ENCODE measurements at places on chromosomes 13 and 19.

- no peak overlapping the region for H3K4me3 ChIP-seq
- no peaks in the 10 kb centered on the region for H3K27me3 ChIP-seq
- H3K4me1 ChIP-seq = peaks cover 19% of the 10 kb centered on the region
Measured at GRCh38 chr19:39356073-39356472, 13.9 kb downstream of the SAMD4B start.

- H3K4me3 ChIP-seq = no peak overlapping the region
- peaks cover 27% of the 10 kb centered on the region for H3K36me3 ChIP-seq
- H3K27me3 ChIP-seq = no peaks in the 10 kb centered on the region
- DNase-seq = peak; percentile 72
- peak overlapping the region; percentile 65 for H3K27ac ChIP-seq
Measured at GRCh38 chr19:14459703-14460102, 15.5 kb downstream of the PTGER1 start.

GRCh38 chr13:23715092-23715761 is 145.0 kb downstream of the TNFRSF19 start:
- DNase-seq = no peak
- no peaks in the 10 kb centered on the region for H3K36me3 ChIP-seq
- peaks cover 8% of the 10 kb centered on the region for H3K4me1 ChIP-seq
- peaks cover 2% of the 10 kb centered on the region for H3K27me3 ChIP-seq

- H3K27ac ChIP-seq = no peak overlapping the region
- no peak overlapping the region for H3K4me3 ChIP-seq
- H3K36me3 ChIP-seq = no peaks in the 10 kb centered on the region
- peaks cover 18% of the 10 kb centered on the region for H3K4me1 ChIP-seq
- no peak for DNase-seq
Measured at GRCh38 chr13:28586439-28587173, 72.3 kb upstream of the POMP start.

GRCh38 chr13:40680659-40681323 is 14.3 kb upstream of the FOXO1 start:
- H3K27ac ChIP-seq = no peak overlapping the region
- H3K27me3 ChIP-seq = no peaks in the 10 kb centered on the region
- no peak overlapping the region for H3K4me3 ChIP-seq
- peaks cover 7% of the 10 kb centered on the region for H3K4me1 ChIP-seq
- no peak for DNase-seq
- no peaks in the 10 kb centered on the region for H3K36me3 ChIP-seq
